Substantia nigra (tissue), 51 donors: ENCODE measurements at places on chromosomes 1 and 21.

DNA sequence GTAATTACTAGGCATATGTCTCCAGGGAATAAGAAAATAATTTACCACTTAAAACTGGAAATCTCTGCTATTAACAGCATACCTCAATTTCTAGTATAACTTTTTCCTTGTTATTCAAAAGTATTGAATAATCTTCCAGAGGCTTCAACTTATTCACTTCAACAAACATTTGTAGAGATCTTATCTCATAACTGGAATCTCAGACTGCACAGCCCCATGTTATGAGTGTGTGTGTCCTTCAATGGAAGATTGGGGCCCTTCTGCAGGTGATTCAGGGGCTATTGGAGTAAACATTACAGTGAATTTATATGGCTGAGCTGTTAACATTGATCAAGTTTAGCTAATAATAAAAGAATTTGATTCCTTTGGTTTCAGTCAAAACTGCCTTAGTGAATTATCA lies 946.1 kb downstream of the TTLL7 start:
- no peak for DNase-seq

- DNase-seq, result no peak
Measured at GRCh38 chr1:179036844-179037465, 11.3 kb downstream of the FAM20B start.

- no peak for DNase-seq
Measured at GRCh38 chr1:228315484-228315944, 91.1 kb downstream of the TRIM11 start.

DNA sequence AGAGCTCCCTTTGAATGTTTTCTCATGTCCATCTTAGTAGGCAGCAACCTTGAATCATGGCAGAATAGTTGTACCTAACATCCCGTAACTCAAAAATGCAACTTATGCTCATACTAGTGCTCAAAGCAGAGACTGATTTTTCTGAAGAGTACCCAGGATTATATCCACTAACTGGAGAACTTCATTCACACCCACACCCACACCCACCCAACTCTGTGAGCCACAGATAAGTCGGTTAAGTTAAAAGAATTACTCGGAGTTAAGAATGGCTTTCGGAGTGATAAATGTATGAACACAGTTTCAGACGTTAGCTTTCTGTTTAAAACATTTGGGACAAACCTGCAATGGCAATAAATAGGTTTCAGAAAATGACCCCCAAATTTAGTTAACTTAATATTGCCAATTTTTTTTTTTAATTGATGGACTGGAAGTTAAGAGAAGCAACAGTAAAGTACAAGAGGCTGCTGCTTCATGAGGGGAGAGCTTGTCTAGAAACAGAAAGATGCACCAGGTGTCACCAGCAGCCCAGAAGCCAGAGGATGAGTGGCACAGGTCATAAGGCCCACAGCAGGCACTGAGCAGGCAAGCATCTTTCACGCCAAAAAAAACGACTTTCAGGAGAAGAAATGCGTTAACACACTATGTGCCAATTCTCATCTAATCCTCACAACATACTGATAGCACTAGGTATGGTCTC lies 48.4 kb upstream of the C1orf198 start:
- no peak for DNase-seq

DNA sequence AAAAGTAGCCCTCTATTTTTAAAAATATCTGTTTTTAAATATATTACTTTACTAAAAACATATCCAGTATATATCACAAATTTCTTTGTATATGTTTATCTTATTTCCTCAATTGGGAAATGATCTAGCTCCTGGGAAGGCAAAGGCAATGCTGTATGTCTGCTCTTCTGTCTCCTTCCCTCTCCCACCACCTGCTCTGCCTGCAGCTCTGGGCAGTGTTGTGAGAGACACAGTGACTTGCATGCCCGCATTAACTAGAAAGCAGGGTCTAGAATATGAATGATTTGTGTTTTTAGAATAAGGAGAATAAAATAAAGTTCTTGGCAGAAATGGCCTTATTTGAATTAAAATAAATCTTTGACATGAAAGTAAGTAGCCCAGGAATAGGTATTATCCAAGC lies 11.1 kb downstream of the SLC30A10 start:
- no peak for DNase-seq

DNA sequence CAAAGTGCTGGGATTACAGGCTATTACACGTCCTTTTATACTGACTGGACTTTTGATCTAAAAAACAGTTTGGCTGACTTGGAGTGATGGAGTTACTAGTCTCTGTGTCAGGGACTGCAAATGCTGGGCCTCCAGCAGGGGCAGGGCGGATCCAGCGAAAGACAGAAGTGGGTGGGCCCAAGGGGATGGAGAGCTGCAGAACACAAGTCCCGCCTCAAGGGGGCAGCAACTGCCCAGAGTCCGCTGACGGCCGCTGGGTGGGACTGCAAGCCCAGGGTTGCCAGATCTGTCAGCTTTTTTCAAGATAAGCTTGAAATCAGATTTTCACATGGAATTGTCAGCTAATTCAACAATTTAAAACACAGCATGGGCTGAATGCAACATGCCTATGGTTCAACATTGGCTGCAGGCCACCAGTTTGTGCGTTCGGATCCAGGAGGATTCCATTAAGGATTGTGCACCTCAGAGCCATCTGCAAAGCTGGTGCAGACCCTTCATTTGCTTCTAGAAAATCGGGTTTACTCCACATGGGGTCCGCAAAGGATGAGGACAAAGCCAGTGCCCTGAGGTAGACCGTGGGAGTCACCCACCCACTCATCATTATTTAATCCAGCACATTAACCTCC lies 10.7 kb downstream of the STMN1 start:
- DNase-seq, result peak; percentile 90

DNA sequence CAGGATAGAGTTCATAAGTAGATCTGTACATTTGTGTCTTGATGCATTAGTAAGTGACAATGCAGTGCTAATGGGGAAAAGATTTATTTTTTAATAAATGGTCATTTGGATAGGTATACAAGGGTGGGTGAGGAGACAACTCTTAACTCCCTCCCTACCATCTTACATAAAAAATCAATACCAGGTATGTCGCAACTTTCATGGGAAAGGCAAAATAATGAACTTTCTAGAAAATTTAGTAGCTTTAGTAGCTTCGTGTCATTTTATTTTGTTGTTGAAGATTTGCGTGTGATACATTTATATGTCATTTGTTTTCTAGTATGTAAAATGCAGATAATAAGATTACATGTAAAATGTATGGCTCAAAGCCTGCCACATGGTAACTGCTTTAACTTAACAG lies 310.8 kb downstream of the RYR2 start:
- DNase-seq, result no peak

- DNase-seq, result no peak
Measured at GRCh38 chr1:980602-981395, 1.1 kb downstream of the PERM1 start.
